ENCODE measurements at places on chromosomes 12 and 14. TPM values are rescaled to one million over a fixed set of nuclear protein-coding genes. Genes with fewer than 3 reads are reported as not detected.

The CMKLR1 gene
- total RNA-seq = not detected

GRCh38 chr14:69710378-69710777 lies 56.6 kb upstream of the SRSF5 start:
- DNase-seq = no peak
- no peak overlapping the region for H3K4me3 ChIP-seq
- peaks cover 79% of the 10 kb centered on the region for H3K36me3 ChIP-seq
- peaks cover 63% of the 10 kb centered on the region for H3K4me1 ChIP-seq

DNA sequence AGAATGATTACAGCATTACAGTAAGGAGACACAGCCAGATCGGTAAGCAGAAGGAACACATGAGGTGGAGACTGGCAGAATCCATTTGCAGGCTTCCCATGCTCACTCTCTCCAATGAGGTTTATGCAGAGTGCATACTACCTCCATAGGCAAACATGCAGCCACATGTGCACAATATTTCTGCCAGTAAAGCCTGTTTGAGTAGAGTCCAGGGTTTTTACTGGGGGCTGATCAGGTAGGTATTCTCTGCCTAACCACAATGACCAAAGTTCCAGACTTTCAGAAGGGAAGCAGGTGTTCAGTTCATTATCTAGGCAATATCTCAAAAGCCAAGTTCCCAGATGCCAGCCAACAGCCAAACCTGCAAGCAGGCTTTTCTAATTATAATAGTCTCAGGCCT lies 31.1 kb downstream of the INTS13 start:
- peak; percentile 49 for DNase-seq
- H3K4me3 ChIP-seq = no peak overlapping the region
- peaks cover 10% of the 10 kb centered on the region for H3K4me1 ChIP-seq
- H3K27ac ChIP-seq = no peak overlapping the region
- H3K36me3 ChIP-seq = peaks cover 72% of the 10 kb centered on the region
- no peaks in the 10 kb centered on the region for H3K27me3 ChIP-seq

GRCh38 chr14:90760078-90760444 lies 56.2 kb downstream of the TTC7B start:
- H3K27ac ChIP-seq = no peak overlapping the region
- DNase-seq = no peak
- H3K27me3 ChIP-seq = peaks cover 34% of the 10 kb centered on the region
- peaks cover 2% of the 10 kb centered on the region for H3K36me3 ChIP-seq
- peaks cover 14% of the 10 kb centered on the region for H3K4me1 ChIP-seq
- H3K4me3 ChIP-seq = no peak overlapping the region

- H3K27me3 ChIP-seq = peaks cover 2% of the 10 kb centered on the region
- H3K4me1 ChIP-seq = no peaks in the 10 kb centered on the region
- H3K4me3 ChIP-seq = no peak overlapping the region
- no peaks in the 10 kb centered on the region for H3K36me3 ChIP-seq
- DNase-seq = no peak
- no peak overlapping the region for H3K27ac ChIP-seq
Measured at GRCh38 chr12:98280152-98280551, 235.2 kb upstream of the TMPO start.

GRCh38 chr12:53186745-53187144 lies 6.0 kb upstream of the CSAD start:
- no peaks in the 10 kb centered on the region for H3K27me3 ChIP-seq
- H3K36me3 ChIP-seq = peaks cover 70% of the 10 kb centered on the region
- H3K27ac ChIP-seq = no peak overlapping the region
- H3K4me3 ChIP-seq = no peak overlapping the region

GRCh38 chr12:106193394-106194215 lies 54.2 kb downstream of the CKAP4 start:
- peaks cover 1% of the 10 kb centered on the region for H3K27me3 ChIP-seq
- H3K36me3 ChIP-seq = no peaks in the 10 kb centered on the region

DNA sequence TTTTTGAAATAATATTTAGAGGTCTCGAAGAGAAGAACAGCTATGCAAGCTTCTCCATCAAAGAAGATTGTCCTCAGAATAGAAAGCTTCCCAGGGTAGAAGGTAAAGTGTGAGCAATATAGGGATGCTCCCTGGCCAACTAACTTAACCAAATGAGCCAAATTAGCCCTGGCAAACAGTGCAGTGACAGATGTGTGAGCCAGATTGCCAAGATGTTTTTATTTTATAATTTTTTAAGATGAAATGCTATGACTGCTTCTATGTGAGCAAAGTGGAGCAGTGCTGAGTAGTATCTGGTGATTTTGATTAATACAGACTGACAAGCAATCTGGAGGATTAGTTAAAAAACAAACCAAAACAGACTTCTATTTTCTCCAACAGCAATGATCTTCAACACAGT lies 202.1 kb downstream of the NOVA1 start:
- no peaks in the 10 kb centered on the region for H3K36me3 ChIP-seq
- no peaks in the 10 kb centered on the region for H3K4me1 ChIP-seq
- DNase-seq = no peak
- H3K27ac ChIP-seq = no peak overlapping the region
- H3K27me3 ChIP-seq = no peaks in the 10 kb centered on the region

The KRT85 gene
- total RNA-seq = not detected

DNA sequence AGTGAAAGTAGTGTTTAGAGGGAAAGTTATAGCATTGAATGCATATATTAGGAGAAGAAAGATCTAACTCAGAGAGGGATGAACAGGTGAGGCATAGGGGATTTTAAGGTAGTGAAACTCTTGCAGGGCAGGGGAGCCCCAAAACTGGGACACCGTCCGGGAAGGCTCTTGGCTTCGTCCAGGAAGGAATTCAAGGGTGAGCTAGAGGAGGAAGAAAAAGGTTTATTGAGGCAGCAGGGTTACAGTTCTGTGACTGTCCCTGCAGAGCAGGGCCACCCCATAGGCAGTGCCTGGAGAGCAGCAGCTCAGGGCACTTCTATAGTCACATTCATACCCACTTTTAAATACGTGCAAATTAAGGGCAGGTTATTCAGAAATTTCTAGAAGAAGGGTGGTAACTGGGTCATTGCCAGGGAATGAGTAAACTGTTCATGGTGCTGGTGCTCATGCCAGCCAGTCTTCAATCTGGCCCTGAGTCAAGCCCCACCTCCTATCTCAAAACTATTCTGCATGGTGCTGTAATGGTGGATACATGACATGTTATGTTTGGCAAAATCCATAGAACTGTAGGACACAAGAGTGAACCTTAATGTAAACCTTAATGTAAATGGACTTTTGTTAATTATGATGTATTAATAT lies 1.2 kb upstream of the OAS1 start:
- H3K27me3 ChIP-seq = no peaks in the 10 kb centered on the region
- no peak for DNase-seq
- H3K36me3 ChIP-seq = peaks cover 21% of the 10 kb centered on the region
- H3K4me1 ChIP-seq = peaks cover 72% of the 10 kb centered on the region
- peak overlapping the region; percentile 50 for H3K27ac ChIP-seq
- H3K4me3 ChIP-seq = peak overlapping the region; percentile 18

The CELA1 gene
- not detected for total RNA-seq

The TAS2R8 gene
- total RNA-seq = not detected

Data from activated CD4-positive, alpha-beta T cell treated with anti-CD3 and anti-CD28 coated beads, Interleukin-2, amount 10 ng/mL, durations not matched to agents 24 days and 14 days (primary cell).